ENCODE measurements at places on chromosomes 3 and 15.

GRCh38 chr3:138203938-138204337 lies 16.8 kb downstream of the ARMC8 start:
- no peak for DNase-seq

- DNase-seq: no peak
Measured at GRCh38 chr3:13700362-13700761, 151.4 kb downstream of the FBLN2 start.

DNA sequence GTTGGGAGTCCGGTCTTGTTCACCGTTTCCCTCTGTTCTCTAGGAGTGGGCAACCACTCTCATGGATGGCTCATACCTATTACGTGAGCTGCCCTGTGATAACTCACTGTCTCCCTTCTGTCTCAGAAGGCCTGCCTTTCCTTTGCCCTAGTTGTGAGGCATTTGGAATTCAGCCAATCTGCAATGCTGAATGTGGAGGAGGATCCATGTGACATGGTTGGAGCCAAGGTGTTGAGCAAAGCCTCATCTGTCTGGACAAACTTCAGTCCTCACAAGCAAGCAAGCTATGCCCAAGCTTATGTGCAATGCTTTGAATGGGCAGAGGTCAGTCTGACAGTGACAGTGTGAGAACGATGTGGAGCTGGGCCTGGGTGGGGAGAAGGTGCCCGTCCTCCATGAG lies 37.8 kb upstream of the ATP10A start:
- DNase-seq: no peak

DNA sequence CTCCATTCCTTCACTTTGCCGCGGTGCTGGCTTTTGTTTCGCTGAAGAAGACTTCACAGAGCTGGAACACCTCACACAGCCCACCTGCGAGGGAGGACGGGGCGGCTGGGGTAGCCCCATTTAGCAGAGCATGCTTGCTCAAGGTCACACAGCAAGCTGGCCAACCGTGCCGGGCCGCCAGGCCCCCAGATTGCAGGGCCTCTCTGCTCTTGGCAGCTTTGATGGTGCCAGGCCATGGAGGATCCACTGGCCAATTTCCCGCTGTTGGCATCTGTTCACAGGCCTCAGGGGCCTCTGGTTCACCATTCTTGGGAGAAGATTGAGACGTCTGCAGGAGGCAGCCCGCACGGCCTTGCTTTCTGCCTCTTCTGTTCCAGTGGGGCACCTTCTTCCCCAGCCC lies 77.9 kb upstream of the LINGO1 start:
- DNase-seq: no peak

- DNase-seq: no peak
Measured at GRCh38 chr15:66650433-66650832, 51.6 kb upstream of the SMAD6 start.

- no peak for DNase-seq
Measured at GRCh38 chr3:30393079-30393478, 213.3 kb upstream of the TGFBR2 start.

- no peak for DNase-seq
Measured at GRCh38 chr15:40881351-40881750, 7.3 kb upstream of the RHOV start.

DNA sequence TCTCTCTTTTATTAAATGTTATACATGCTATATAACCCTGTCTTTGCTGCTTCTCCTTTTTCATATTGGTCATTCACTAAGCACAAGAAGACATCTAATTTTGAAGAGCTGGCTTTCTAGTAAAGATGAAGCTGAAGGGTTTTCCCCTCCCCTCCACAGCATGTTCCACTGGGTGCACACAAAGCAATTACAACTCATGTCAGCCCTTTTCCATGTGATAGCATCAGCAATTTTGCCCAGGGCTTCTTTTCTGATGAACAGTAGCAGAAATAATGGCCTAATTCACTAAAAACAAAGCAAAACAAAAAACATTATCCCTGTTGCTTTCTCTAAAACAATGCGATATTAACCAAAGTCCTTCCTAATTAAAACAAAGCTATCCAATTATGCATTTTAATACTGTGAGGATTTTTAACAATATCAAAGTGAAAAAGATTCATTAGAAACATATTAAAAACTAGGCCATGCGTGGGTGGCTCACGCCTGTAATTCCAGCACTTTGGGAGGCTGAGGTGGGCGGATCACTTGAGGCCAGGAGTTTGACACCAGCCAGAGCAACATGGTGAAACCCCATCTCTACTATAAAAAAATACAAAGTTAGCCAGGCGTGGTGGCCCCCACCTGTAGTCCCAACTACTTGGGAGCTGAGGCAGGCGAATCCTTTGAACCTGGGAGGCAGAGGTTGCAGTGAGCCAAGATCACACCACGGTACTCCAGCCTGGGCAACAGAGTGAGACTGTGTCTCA lies 12.2 kb upstream of the PIK3R4 start:
- no peak for DNase-seq

GRCh38 chr3:128994581-128995546 lies 988 bp upstream of the CFAP92 start:
- DNase-seq: no peak

GRCh38 chr15:28117432-28117990 lies 18.4 kb upstream of the OCA2 start:
- DNase-seq: no peak

GRCh38 chr15:66841953-66842681 lies 140.1 kb downstream of the SMAD6 start:
- DNase-seq: peak; percentile 59

DNA sequence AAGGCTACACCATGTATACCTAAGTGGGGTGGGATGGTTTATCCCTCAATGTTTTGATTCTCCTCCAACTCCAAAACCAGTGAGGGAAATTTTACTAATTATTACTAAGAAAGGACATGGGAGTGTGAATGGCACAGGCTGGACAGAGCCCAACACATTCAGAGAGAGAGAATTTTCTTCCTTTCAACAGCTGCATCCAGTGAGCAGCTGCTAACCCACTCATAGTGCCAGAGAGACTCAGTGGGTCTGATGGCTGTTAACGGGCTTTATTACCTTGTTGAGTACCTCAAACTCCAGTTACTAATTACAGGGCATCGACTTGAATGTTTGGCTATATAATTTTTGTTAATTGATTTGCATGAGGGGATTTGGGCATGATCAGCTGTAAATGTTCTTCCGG lies 75.8 kb downstream of the RORA start:
- DNase-seq: no peak

DNA sequence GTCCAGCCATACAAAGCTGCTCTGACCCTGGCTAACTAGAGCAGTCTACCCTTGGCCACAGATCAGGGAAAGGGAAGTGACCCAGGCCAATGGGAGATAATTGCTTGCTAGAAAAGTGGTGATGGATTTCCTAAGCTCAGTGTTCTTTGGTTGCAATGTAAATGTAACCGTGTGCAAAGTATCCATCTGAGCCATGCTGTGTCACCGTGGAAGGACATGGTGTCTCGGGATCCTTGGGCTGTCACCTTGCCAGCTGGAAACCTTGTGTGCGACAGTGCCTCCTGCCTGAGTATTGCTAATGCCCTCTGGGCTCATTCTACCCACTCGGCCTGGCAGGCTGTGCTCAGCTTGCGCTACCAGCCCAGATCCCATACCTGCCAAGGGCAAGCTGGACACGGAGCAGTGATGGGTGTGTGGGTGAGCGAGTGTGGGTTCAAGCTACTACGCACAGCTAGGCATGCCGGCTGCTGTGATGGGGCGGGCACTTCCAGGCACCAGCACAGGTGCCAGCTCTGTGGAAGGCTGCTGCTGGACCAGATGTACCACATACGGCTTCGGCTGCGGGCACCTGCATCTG lies 10.7 kb upstream of the SIAH2 start:
- no peak for DNase-seq

- no peak for DNase-seq
Measured at GRCh38 chr15:100259266-100259665, 82.5 kb downstream of the ADAMTS17 start.

DNA sequence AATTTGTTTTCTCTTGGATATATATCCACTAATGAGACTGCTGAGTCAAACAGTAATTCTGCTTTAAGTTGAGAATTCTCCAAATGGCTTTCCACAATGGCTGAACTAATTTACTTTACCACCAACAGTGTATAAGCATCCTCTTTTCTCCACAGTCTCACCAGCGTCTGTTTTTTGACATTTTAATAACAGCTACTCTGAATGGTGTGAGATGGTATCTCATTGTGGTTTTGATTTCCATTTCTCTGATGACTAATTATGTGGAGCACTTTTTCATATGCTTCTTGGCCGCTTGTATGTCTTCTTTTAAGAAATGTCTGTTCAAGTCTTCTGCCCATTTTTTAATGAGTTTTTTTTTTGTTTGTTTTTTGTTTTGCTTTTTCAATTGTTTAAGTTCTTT lies 206.2 kb downstream of the CTNNB1 start:
- DNase-seq: no peak

GRCh38 chr15:52870015-52870414 lies 79.9 kb upstream of the ONECUT1 start:
- DNase-seq: no peak

DNA sequence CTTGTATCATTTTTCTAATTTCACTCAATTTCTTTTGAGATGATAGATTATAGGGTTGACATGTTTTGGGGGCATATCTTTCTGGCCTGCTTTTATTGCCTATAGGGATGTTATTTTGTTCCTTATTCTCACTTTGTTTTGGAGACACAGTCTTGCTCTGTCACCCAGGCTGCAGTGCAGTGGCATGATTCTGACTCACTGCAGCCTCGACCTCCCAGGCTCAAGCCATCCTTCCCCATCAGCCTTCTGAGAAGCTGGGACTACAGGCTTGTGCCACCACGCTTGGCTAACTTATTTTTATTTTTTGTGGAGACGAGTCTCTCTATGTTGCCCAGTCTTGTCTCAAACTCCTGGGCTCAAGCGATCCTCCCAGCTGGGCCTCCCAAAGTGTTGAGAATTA lies 72.8 kb upstream of the FAN1 start:
- no peak for DNase-seq

DNA sequence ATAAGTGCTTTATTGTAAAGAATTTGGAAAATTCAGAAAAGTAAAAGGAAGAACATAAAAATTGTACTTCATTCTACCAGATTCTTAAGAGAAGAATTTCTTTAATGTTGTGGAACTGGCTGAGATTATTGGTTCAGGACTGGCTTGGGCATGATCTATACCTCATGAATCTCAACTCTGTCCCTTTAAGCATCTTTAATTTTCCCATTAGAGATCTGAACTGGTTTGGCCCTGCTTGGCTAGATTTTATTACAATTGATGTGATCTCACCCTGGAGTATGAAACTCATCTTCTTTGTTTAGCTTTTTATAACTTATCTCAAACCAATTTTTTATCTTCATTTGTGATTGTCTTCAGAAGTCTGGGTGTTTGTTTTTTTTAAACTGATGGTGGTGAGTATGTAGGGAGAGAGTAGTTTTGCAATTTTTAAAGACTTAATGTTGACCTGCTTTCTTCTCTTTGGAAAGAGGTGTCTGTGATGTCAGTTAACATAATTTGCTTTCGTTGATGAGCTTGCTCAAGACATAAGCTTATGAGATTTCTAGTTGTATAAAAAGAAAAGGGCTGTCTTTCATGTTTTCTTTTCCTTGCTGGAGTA lies 61.9 kb downstream of the ZNF609 start:
- no peak for DNase-seq

DNA sequence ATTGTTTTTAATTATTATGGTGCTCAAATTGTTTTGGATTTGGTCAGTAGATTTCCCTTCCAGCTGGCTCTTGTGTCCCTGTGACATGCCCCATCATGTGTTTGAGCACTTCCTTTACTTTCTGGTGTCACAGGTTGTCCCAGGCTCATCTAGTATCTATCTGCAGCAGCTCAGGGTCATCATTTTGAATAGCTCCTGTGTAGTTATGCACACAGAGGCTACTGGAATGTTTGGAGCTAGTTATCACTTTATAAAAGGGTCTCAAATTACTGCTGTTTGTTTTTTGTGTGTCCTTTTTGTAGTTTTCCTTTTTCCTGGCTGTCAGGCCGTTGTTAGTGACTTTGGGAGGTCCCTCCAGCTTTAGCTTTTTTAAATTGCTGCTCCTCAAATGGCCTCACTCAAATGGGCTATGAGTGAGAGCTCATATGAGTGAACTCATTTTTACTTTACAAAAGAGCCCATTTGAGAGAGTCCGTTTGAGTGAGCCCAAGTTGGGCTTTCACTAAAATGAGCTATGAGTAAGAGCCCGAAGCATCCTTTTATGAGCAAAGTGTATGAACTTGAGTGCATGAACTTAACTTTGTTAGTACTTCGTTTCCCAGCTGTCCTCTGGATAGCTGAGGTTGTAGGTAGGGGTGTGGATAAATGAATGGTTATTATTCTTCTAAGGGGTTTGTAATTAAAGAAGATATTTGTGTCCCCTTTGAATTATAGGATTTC lies 43.8 kb downstream of the SQOR start:
- no peak for DNase-seq

DNA sequence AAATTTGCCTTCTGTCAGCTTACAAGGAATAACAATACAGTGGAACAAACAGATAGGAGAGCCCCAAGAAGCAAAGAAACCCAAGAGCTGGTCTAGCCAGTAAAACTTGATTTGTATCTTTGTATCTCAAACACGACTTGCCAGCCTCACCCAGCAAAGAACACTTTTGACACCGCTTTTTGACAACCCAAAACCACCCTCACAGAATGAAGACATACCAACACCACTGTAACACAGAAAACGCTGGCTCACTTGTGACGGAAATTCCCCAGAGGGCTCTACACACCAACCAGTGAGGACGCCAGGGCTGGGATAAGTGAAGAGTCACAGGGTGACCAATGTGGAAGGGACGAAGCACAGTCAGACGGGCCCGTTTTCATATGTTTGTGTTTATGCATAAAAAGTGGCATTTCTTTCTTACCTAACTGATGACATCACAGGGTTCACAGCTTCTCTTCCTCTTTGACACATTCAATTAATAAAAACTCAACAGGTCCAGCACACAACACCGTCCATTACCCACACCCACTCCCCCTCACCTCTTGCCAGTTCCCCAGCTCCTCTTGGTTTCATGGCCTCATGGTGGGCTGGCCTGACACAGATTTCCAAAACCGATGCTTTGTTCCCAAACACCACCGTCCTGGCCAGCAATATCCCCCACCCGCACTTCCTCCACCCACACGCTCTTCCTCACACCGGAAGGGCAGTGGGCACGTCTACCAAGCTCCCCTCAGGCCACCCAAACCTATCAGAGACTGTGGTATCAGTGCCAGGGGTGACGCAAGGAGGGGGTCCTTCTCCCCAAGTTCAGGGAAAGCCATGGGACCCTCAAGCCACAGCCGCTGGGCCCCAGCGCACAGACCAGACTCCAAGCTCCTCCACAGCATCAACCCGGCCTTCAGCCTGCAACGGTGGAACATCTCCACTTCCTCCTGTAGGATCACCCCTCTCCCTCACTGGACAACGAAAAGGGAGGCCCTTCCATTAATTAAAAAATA lies 94.2 kb downstream of the ADAMTS17 start:
- DNase-seq: no peak

GRCh38 chr3:129820587-129820986 lies 72.9 kb downstream of the TMCC1 start:
- DNase-seq: no peak

GRCh38 chr3:72143322-72143721 lies 358.4 kb upstream of the PROK2 start:
- no peak for DNase-seq

GRCh38 chr15:34001536-34001935 lies 33.2 kb downstream of the CHRM5 start:
- no peak for DNase-seq

Measured in omental fat pad (tissue), 4 donors.